DMS153 (cell line): ENCODE measurements at places on chromosomes 12 and 14.

DNA sequence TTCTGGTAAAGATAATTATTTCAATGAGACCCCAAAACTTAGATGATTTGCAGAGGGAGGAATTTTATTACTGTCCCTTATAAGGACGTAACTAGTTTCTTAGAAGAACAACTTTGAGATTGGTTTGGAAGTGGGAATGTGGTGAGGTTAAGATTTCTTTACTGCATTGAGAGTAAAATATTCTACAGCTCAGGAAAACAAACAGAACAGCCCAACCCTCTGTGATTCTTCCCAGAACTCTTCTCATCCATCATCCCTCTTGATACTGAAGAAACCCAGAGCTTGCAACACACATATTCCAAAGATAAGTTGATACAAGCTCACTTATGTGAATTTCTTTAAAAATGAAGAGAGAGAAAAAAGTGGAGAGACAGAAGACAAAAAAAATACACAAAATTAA is 234.2 kb downstream of the CRADD start:
- DNase-seq: no peak

DNA sequence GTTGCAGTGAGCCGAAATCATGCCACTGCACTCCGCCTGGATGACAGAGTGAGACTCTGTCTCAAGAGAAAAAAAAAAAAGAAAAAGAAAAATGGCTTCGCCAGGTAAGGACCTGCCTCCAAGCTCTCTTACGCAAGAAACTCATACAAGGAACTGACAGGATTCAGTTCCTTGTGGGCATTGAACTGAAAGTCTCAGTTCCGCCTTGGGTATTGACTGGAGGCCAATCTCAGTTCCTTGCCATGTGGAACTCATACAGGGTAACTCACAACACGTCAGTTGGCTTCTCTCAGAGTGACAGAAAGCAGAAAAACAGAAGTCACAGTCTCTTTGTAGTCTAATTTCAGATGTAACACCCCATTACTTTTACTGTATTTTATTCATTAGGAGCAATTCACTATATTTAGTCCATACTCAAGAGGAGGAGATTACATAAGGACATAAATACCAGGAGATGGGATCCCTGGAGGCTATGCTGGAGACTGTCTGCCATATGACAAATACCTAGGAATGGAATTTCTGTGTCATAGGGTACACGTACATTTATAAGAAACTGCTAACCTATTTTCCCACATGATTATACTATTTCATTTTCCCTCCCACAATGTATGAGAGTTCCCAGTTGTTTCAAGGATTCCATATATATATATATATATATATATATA is 11.4 kb upstream of the NOPCHAP1 start:
- no peak for DNase-seq

DNA sequence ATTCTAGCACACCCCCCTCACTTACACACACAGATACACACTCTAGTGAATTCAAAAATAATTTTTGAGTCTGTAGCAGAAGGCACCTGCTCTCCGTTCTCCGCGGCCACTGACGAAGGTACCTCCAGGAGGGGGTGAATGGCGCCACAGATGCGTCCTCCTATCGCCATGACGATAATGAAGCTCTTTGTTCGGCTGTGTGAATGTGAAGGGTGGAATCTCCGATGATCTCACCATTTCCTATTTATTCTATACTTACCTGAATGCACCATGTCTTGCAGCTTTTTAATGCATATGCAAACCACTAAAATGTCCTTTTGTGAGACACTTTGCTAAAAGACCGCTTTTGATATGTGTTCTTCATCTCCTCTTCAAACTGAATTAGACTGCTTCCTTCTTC is 162.7 kb downstream of the EGLN3 start:
- DNase-seq: peak; percentile 73

GRCh38 chr12:96513166-96513565 is 23.8 kb downstream of the CFAP54 start:
- DNase-seq: no peak

- DNase-seq: no peak
Observed at GRCh38 chr12:8048906-8049305, 16.4 kb downstream of the FOXJ2 start.

DNA sequence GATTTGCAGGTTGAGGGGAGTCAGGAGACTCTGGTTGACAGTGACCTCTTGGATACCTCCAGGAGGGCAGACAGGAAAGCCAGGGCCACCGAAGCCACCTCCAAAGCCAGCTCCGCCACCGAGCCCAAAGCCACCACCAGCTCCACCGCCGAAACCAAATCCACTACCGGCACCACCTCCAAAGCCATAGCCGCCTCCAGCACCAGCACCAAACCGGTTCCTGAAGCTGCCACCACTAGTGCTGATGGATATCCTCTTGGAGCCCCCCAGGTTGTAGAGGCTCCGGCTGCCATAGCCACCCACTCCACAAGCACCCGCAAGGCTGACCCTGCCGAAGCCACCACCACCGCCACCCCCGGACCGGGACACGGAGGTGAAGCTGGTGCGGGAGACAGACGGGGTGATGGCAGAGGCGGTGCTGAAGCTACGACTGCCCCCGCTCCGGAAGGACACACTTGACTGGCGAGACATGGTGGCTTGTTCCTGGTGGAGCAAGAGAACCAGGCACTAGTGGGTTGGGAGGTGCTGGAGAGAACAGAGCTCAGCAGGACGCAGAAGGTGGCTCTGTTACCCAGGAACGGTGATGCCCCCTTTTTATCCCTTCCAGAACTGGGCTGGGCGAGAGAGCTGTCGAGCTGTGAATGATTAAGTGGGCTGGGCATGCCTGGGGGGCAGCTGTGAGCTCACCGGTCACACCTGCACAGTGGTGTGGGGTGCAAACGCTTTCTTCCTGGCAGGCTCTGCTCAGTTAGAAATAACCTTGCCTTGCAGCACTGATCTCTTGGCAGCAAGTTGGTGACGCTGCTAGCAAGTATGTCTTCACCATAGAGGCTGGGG is at the start of gene KRT5:
TSS of gene KRT5 (minus strand) at position 569 of the 837 bp plus-strand sequence. CDS start at position 471, 98 bp downstream.
- DNase-seq: no peak

DNA sequence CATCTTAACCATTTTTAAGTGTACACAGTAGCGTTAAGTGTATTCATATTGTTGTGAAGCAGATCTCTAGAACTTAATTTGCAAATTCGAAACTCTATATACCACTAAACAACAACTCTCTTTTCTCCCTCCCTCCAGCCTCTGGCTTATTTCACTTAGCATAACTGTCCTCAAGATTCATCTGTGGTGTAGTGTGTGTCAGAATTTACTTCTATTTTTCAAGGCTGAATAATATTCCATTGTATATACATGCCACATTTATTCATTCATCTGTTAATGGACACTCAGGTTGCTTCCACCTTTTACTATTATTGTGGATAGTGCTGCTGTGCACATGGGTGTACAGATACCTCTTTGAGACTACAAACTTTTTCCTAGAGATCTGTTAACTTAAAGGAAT is 26.5 kb downstream of the VRK1 start:
- no peak for DNase-seq

- no peak for DNase-seq
Observed at GRCh38 chr14:92675421-92675820, 73.0 kb downstream of the LGMN start.

- no peak for DNase-seq
Observed at GRCh38 chr14:100807979-100808734, 17.8 kb upstream of the MEG3 start.

- no peak for DNase-seq
Observed at GRCh38 chr12:106066051-106066705, 72.6 kb downstream of the NUAK1 start.

DNA sequence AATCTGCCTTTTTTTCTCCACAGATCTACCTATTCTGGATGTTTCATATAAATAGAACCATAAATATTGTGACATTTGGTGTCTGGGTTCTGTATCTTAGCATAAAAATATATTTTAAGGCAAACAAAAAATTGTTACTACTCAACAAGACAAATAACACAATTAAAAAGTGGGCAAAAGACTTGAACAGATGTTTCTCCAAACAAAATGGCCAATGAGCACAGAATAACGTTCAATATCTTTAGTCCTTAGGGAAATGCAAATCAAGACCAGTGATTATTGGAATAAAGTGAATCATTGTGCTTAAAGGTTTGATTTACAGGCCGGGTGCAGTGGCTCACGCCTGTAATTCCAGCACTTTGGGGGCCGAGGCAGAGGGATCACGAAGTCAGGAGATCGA is 1331.3 kb downstream of the AACS start:
- no peak for DNase-seq

DNA sequence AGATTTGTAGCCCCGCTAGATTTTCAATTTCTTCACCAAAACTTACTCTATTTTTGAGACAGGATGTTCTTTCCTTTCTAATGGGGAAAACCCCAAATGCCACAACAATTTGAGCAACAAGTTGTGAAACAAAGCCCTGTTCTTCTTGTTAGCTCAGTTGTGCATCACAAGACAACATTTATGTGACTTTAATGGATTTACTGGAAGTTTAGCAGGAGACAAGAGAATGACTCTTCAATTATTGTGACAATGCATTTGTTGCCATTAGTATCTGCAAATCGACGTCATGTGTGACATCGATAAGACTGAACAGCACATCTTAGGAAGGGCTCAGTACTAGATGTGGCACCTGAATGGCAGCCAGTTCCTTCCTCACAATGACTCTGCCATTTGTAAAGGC is 1028.9 kb upstream of the TMEM132C start:
- no peak for DNase-seq

DNA sequence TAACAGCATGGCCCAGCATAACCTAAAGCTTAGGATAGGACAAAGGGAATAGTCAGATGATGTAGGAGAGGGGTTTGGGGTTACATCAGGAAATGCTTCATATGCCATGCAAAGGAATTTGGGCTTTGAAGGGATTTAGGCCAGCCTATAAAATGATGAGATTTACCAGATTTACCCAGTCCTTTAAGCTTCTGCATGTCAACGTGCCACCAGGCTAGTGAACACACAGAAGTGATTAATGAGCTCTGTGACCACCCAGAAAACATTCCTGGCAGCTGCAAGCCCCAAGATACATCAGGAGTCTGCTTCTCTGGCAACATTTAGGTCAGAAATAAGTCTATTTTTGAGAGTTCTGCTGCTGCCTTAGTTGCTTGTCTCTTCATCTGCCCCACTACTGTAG is 118.3 kb downstream of the LRIG3 start:
- DNase-seq: no peak

GRCh38 chr14:72812292-72812851 is 81.5 kb downstream of the DPF3 start:
- DNase-seq: peak; percentile 6
